ENCODE measurements at places on chromosomes 12 and 14. TPM values are rescaled to one million over a fixed set of nuclear protein-coding genes. Genes with fewer than 3 reads are reported as not detected.

GRCh38 chr14:57199921-57200320 is 68.8 kb downstream of the EXOC5 start:
- DNase-seq, result no peak

- DNase-seq, result no peak
These were observed 21.0 kb upstream of the HMGA2 start for GRCh38 chr12:65803251-65803650.

DNA sequence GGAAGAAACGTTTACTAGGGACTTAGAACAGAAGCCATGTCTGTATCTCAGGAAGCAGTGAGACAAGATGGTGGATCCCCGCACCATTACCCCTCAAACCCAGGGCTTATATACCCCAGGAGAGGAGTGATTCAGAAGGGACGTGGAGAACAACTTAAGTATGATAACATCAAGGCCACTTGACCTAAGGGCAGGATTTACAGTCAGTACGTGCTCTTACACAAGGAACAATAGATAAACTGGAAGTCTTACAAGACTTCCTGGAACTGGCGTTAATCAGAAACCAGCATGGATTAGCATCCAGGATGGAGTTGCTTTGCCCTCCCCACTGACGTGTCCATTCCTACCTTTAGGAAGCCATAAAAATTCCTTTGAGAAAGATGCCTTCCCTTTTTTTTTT is 8.6 kb upstream of the ETFBKMT start:
- no peak for DNase-seq

DNA sequence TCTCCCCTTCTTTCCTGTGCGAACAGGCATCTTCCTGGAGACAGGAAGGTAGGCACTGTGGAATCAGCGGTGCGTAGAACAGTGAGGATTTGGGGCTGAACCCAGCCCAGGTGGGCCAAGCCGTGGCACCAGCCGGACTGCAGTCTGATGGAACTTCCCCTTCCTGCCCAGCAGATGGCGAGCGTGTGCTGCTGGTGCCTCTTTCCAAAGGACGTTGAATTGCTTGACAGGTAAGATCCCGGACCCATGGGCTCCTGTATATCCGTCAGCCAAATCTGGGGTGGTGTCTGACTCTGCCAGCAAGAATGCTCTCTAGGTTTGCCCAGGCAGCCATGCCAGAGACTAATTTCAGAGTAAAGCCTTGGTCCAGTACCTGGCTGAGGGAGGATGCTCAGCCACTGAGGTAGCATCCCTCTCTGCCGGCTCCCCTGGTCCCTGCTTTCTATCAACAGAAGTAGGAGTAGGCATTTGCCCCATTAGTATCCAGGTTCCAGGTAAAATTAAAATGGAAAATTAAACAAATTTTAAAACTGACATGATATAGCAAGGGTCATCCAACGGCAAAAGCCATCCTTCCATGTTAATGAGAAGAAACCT is 21.1 kb upstream of the KCNA5 start:
- peak; percentile 40 for DNase-seq

DNA sequence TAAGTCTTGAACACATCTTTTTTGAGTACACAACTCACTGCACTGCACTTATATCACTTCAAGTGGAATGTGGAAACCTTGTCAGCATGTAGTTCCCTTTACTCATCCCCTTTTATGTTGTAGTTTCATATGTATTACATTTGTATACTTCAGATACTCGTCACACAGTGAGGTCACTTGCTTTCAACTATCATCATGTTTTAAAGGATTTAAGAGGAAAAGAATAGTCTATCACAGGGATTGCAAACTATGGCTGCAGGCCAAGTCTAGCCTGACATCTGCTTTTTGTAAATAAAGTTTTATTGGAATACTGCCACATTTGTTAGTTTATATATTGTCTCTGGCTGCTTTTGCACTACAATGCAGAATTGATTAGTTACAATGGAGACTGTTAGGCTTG is 24.3 kb downstream of the CNOT2 start:
- no peak for DNase-seq

DNA sequence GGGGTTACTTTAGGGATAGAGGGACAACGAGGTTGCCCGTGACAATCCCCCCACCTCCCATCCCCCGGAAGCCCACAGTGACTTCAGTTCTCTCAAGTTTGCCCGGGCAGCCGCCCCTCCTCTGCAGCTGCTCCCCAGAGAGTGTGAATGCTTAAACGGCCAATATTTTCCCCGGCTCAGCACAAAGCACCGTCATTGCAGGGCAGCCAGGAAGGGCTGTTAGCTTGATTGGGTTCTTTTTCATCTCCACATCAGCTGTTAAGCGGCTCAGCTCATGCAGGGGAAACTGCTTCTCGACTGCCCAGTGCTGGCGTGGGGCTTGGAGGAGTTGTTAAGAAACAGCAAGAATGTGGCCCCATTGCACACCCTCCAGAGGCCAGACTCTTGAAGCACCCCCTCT is 120.5 kb upstream of the NCOR2 start:
- DNase-seq, result no peak

ULK1 gene
- 35.2 TPM for total RNA-seq

RHOJ gene
- not detected for total RNA-seq

DNA sequence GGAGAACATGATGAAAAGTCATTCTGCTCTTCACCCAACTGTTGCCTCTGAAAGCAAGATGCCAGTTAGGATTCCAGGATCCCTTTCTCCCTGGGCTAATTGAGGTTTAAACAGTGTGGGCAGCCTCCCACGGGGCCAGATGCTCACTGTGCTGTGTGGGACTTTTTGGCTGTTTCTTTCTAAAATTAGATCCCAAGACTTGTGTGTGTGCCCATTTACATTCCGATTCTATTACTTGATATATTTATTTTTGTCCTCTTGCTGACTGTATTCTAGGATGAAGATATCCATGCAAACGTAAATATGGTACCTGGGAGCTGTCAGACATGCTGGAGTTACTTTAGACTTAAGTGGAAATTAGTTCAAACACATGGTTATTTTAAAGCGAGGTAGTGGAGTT is 6.2 kb downstream of the IFT43 start:
- no peak for DNase-seq

OR4E2 gene
- not detected for total RNA-seq

LRRIQ1 gene
- total RNA-seq, result not detected

DNA sequence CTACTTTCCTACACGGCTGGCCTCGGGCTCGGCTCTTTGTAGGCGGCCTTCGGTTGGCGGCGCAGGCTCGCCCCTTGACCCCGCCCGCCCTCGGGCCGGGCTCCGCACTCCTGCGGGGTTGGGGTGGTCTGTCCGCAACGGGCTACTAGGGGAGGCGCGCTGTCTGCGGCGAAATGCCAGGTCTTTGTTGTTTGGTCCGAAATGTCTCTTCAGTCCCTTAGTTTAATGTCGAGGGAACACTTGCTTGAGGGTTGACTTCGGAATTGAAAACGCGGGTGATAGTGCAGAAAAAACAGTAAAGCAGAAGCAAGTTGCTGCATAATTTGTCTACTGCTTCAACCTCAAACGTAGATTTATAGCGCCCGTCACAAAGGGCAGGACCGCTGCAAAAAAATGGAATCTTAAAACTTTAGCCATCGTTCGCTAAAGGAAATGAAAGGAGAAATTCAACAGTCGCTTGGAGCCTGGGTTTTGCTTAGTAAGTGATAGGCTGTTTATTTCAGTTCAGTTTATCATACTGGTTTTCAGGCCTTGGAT is 390 bp downstream of the JKAMP start:
- DNase-seq, result no peak

DNA sequence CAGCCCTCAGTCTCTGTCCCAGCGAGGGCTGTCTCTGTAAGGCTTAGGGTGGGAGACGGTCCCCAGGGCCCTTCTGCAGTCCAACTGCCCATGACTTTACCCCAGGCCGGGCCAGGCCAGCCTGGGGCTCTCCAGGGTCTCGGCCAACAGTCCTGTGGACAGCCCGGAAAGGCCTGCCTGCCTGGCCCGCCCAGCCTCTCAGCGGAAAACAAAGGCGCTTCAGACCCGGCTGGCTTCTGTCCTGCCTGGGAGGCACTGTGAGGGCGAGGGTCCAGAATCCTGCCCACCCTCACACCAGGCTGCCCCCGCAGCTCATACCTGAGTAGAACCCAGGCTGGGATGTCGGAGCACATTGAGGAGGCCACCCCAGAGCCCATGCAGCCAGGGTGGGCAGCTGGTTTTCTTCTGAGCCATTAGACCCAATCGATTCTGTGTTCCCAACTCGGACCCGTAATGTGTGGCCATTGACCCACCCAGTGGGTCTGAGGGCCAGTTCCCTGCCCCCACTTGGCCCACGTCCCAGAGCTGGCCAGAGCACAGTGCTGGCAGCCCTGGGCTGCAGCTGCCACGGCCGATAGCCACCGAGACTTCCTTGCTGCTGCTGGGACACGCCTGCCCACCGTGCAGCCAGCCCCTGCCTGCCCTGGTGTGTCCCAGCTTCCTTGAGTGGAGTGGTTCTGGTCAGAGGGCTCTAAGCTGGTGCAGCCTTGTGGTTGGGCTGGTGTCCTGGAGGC is 1.6 kb downstream of the CRIP2 start:
- no peak for DNase-seq

DNA sequence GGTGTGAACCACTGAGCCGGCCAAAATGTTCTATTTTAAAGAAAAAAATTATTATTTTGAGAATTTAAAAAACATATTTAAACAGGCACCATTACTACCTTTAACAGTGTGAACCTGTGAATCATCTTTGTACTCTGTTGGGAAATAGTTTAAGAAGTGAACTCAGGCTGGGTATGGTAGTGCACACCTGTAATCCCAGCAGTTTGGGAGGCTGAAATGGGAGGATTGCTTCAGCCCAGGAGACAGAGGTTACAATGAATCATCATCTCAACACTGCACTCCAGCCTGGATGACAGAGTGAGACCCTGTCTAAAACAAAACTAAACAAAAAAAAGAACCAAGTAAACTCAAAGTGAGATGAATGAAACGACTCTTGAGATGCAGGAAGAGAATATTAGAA is 3.1 kb upstream of the WDR89 start:
- no peak for DNase-seq
